ENCODE measurements at places on chromosomes 5 and 9.
A peak's percentile ranks its signal among the peaks of the same experiment; 100 is the strongest.

GRCh38 chr5:16076657-16077056 lies 102.9 kb downstream of the MARCHF11 start:
- DNase-seq = no peak

DNA sequence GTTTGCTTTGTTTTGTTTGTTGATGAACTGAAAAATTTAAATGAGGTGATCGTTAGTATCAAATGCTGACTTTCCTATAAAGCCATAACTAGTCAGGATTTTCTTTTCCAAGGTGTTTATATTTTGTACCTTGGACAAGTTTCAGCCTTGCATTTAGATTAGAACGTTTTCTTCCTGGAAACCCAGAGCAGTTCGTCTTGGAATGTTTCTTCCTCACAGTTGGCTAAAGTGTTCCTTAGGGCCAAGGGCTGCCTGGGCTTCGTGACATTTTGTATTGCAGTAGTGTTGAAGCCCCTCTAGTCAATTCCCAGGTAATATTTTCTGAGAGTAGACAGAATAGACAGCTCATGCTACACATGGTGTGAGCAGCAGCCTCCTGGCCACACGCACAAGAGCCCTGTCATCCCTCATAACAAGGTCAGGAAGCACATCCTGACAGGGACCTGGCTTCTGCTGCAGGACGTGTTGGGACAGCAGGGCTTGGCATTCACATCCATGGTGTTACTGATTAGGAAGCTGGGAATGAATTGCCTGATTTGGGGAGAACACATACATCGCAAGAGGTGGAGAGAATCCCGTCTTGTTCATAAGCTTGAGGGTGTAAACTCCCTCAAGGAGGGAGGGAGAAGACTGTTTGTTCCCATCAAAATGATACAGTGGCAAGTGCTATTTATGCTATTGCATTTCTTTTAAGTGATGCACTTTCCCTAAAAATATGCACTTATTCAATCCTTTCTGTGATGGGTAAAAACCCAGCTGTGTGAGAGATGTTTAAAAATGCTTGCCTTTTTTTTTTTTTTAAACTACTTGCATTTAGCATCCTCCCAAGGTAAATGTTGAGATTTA lies 31.7 kb downstream of the FUBP3 start:
- no peak for DNase-seq

GRCh38 chr9:126009047-126009446 lies 261.9 kb downstream of the PBX3 start:
- no peak for DNase-seq

- no peak for DNase-seq
Measured at GRCh38 chr5:2451100-2451499, 300.4 kb downstream of the IRX2 start.

DNA sequence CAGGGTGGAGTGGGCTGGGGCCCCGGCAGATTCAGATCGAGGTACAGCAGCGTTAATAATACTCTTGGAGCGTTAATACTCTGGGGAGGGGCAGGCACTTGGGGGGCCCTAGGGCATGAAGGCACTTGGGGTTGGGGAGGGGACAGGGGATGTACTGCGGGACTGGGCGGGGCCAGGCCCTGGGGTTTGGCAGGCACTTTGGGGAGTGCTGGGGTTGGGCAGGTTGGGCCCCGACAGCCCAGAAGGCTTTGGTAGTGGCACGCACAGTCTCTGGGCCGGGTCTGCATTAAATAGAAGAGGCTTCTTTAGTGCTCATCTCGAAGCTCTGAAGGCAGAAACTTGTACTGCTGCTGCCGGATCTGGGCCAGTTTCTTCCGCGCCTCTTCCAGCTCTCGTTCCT lies 7.8 kb upstream of the TPM2 start:
- no peak for DNase-seq

DNA sequence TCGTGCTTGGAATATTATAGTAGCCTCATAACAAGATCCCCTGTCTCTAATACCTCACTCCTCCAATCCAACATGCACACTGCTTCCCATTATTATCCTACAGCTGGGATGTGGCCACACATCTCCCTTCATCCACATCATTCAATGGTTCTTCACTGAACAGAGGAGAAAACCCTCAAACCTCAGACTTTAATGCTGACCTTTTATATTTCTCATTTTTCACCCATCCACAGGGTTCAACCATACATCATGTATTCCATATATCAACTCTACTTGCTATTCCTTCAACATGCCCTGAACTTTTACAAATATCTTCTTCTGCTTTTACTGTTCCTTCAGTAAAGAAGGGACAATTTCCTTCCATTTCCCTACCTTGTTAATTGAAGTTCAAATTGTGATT lies 396.8 kb downstream of the TLE4 start:
- DNase-seq = no peak

DNA sequence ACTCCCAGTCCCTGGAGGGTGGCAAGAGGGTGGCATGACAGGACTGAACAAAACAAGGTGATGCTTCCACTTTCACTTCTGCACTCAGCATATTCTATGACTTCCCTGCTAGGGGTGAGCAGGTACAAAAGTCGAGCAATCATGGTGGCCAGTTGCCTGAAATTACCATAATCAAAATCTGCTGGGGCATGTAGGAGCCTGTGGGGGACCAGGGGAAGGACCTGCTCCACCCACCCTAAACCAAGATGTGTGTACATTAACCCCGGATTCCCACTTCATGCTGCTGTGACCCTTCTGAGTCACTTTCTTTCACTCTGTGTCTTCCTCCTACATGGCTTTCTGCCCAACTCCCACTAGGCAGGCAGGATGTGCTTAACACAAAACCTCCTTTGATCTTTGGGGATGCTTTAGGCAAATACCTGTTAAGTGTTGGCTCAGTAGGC lies 73.3 kb upstream of the PHF24 start:
- DNase-seq = no peak

- DNase-seq = peak; percentile 78
Measured at GRCh38 chr5:181265092-181265671, 4.2 kb upstream of the TRIM52 start.

DNA sequence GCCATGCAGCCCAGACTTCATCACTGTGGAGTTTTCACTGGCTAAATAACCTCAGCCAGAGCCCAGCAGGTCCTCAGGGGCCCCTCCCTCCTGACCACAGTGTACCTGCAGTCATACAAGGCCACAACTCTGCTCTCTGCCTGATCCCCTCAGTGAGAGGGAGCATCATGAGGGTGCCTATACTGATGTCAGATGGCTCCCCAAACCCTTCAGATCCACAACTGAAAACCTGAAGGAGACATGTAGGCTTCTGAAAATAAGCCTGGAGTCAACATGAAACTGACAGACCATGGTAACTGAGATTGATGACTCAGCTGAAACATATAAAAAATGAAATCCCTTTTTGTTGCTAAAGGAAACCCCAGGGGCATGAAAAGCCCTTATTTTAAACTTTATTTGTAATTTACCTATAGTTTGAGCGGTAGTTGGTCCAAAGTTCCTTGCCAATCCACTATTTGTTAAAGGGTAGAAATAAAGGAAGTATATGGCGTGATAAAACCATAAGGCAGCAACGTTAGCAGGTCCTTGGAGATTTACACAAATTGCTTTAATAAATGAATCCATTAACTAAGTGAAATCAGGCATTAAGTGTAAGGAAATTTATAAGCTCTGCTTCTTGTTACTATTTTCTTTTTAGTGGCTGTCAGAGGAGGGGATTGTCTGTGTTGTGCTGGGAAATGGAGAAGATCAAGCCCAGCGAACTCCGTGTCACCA lies 68.3 kb downstream of the FGF1 start:
- no peak for DNase-seq

DNA sequence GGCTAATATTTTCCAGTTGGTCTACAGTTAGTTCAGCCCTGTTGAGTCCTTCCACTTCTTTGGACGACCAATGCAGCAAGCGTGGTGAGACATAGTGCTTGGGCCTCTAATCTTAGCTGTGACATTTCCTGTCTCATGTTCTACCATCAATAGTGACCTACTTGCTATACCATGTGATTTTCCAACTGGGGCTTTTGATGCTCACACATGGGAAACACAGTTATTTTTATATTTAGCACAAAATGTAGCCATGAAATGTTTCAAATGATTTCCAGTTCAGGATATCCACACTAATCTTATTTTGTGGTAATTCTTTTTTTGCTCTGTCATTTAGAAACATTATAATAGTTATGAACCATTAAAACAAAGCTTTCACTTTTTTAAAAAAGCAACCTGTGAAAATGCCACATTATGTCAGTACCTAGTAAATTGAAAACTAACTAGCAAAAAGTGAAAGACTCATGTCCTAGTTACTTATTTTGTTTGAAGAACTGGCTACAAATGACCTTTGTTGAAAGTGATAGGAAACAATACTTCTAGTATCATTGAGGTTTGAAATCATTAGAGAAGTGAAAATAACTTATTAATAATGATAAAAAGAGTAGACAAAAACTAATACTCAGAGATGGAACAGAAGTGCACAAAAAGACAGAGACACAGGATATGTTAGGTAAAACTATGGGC lies 18.3 kb downstream of the MARCHF3 start:
- DNase-seq = no peak

- DNase-seq = no peak
Measured at GRCh38 chr5:52469420-52469819, 318.3 kb upstream of the ITGA1 start.

DNA sequence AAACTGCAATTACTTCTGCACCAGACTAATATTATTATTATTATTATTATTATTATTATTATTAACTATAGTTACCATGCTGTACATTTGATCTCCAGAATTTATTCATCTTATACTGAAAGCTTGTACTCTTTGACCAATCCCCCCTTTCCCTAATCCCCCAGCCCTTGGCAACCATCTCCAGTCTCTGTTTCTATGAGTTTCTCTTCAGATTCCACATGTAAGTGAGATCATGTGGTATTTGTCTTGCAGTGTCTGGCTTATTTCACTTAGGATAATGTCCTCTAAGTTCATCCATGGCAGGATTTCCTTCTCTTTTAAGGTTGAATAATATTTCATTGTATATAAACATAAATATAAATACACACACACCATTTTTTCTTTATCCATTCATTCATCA lies 287.0 kb upstream of the DAB2 start:
- DNase-seq = no peak

GRCh38 chr9:27117489-27118135 lies 8.6 kb downstream of the TEK start:
- DNase-seq = no peak

GRCh38 chr5:34667705-34668104 lies 11.6 kb downstream of the RAI14 start:
- DNase-seq = no peak

GRCh38 chr5:58025809-58026208 lies 434.1 kb downstream of the PLK2 start:
- no peak for DNase-seq

GRCh38 chr5:9534881-9535517 lies 10.9 kb downstream of the SEMA5A start:
- DNase-seq = no peak

DNA sequence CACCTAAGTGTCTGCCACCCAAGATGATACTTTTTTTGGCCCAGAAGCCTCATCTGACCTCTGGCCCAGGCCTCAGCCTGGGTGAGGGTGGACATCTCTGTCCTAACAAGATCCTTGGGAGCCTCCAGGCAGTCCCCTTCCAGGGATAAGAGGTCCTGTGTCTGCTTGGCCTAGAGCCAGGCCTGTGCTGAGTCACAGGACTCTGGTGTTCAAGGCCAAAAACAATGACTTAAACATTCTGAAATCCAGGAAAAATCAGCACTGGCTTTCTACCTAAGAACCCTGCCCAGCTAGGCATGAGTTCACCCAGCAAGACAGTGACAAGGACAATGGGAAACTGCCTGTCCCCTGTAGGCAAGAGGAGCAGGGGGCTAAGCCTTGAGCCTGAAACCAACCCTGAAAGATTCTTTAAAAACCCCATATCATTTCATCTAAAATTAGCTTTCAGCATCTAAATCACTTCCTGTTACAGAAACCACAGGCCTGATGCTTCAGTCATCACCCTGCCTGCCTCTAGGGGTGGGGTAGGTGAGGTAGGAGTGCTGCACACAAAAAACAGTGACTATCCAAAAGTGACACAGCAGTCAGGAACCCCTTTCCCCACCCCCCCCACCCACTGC lies 29.9 kb downstream of the CSF2 start:
- no peak for DNase-seq

DNA sequence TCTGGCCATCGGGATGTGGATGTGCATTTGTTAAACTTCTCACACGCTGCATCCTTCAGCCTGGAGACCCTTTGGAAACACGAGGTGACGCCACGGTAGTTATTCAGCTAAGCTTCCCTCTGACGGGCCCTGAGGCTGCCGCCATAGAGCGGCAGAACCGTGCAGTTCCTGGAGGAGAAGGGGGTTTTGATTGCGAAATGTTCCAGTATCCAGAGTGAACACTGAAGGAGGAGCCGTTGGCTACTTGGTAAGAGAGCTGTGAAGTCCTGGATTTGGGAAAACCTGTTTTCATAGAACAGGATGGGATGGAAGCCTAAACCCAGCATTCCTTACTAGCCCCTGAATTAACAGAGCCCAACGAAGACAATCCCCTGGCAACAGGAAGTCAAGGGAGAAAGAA lies 23.0 kb upstream of the EXOC3 start:
- no peak for DNase-seq

DNA sequence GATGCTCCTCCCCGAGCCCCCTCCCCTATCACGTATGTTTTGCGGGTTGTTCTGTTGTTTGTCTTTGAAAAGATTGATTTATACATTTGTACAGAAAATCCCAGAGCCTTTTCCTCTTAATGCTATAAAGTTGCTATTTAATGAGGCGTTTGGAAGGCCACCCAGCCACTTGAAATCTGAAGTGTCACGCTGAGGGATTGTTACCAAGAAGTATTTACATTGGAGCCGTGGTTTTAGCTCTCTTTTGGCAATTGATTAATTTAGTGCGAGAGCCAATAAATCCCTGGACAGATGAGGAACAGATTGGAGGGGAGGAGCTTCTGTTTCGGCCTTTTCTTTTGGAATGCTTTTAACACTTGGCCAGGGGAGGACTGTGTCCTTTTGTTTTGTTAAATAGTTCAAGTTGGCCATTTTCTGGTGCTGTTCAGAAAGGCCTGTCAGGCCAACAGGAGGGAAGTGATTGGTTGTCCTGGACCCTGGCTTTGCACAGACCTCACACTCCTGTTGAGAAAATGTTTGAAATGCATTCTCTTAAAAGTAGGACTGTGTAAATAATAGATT lies 250.2 kb downstream of the PDZD2 start:
- no peak for DNase-seq

GRCh38 chr5:8299716-8300115 lies 430.8 kb downstream of the MTRR start:
- no peak for DNase-seq

All from osteocyte (in vitro differentiated cells).